Kidney tubule cell (primary cell): ENCODE measurements at places on chromosomes 12 and 14.
A peak's percentile ranks its signal among the peaks of the same experiment; 100 is the strongest.

DNA sequence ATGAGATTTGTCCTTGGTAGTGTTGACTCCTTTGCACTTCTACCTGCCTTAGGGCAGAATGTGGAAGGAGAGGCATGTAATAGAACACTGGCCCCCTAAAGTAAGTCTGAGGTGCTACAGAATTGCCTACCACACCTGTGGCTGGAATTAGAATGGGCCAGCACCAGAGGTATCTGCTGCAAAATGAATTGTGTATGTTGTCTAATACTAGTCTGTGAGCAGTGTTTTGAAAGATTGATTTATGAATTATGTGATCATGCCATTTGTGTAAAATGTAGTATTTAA, 5.7 kb upstream of the STYX start:
- DNase-seq: no peak

- DNase-seq: no peak
Measured at GRCh38 chr14:32813401-32813800, 125.3 kb upstream of the NPAS3 start.

DNA sequence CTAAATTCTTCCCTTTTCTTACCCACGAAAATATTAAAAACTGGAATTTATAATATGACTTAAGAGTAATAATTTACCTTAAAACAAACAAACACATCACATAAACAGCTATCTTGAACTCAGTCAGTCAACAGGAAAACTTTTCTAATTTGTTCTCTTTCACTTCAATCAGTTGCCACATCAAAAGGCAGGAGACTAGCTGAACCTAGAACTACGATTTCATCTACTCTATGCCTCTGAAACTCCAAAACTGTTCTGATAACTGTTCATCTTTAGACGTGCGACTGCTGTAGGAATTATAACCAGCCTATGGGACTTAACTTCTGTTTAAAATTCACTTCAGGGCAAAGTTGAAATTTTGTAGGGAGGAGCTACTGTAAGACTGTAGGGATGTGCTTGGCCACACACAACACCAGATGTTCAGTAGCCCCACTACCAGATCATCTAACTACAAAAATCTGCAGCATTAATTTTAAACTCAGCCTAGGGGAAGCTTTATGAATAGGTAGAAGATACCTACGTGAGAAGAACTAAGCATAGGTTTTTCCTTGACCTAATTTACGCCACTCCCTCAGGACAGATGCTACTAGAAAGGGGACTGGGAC, 7.6 kb upstream of the RAD51AP1 start:
- DNase-seq: no peak

GRCh38 chr14:70803321-70804310, 5.7 kb downstream of the MAP3K9 start:
- DNase-seq: no peak

DNA sequence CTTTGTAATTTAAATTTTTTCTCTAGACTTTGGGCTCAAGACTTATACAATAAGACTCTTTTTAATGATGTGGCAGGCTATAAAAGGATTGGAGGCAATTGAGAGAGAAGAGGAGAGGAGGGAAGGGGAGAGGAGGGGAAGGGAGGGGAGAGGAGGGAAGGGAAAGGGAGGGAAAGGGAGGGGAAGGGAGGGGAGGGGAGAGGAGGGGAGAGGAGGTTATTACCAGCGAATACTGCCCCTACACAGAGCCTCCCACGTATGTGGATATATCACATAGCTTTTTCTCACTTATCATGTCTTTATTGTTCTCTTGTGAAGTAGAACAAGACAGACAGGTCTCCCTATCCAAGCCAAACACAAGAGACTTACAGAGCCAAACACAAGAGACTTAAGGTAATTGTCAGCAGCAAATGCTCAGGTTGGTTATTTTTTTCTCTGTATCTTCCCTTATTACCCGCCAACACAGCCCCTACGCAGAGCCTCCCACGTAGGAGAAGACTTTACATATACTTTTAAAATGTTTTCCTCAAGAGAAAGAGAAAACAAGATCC, 63.1 kb downstream of the DRAM1 start:
- no peak for DNase-seq

DNA sequence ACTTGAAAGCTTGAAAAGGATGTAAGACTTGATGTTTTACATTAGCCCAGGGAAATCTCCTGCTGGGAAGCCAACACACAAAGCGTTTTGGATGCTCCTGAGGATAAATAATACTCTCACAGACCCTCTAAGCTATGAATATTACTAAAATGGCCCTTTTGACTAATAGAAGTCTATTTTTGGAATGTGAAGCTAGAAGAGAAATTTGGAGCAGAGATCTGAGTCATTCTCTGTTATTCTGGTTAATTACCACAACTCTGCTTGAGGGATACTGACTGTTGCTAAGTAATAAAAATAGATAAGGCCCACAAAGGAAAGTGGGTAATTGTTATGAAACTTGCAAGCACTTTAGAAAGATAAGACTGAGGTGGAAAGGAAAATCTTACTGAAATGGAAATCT, 346.2 kb upstream of the STXBP6 start:
- DNase-seq: no peak

- peak; percentile 57 for DNase-seq
Measured at GRCh38 chr12:65532162-65532561, 253.7 kb downstream of the MSRB3 start.

GRCh38 chr12:95976416-95976832, 19.7 kb downstream of the HAL start:
- peak; percentile 73 for DNase-seq

DNA sequence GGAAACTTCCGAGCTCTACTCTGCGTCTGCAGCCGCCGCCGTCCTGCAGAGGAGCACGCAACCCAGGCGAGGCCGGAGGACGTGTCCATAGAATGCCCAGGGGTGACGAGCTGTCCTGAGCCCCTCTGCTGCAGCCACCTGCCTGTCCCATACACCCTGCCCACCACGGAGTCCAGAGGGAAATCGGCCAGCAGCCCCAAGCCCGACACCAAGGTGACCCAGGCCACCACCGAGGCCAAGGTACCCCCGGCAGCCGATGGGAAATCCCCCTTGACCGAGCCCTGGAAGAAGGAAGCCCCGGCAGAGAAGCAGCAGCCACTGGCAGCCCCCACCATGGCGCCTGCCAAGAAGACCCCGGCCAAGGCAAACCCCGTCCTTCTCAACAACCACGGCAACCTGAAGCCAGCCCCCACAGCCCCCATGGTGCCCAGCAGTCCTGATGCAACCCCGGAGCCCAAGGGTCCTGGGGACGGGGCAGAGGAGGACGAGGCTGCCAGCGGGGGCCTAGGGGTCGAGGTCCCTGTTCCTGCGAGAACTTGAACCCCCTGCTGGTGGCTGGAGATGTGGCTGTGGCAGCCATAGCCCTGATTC, 128.7 kb upstream of the C14orf180 start:
- no peak for DNase-seq

- DNase-seq: peak; percentile 96
Measured at GRCh38 chr14:51304941-51305340, 64.9 kb downstream of the TMX1 start.

DNA sequence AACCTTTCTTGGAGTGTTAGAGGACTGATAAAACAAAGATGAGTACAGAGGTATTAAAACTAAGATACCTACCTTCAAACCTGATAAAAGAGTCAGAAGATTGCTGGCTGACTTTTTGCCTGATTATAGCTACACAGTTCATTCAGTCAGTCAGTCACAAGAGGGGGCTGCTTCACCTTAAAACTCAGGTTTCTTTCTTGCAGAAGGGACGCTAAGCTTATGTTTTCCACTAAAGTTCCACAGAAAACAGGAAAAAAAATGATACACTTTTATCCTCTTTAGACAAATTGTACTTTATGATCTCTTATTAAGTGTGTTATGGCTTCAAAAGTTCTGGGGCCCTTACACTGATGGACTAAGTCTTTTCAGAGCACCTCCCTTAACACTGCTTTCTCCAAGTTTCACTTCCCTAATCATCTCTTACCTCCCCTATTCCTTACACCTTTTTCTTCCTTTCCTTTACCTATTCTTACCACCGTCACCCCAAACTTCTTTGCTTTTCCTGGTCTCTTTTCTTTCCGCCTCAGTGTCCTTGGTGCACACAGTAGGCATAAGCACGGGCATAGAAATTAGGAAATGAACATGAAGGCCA, 448.7 kb upstream of the OR4E1 start:
- peak; percentile 31 for DNase-seq

DNA sequence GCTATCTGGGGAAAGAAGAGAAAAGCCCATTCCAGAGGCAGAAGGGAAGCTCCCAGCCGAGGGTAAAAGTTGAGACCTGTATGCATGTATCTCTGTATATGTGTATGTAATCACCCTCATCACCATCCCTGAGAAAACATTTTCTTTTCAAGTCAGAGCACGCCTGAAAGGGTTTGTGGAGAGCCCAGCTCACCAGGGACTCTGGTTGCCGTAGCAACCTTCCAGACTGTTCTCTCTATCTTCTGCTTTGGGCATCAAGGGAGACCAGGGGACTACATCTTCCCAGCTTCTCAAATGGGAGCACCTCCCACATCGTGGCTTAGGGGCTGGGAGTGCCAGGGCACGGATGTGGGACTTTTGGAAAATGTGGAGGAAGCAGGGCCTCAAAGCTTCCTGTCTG, 93.5 kb downstream of the GALNT8 start:
- DNase-seq: no peak

- peak; percentile 42 for DNase-seq
Measured at GRCh38 chr12:122527478-122527944, 462 bp downstream of the KNTC1 start.

DNA sequence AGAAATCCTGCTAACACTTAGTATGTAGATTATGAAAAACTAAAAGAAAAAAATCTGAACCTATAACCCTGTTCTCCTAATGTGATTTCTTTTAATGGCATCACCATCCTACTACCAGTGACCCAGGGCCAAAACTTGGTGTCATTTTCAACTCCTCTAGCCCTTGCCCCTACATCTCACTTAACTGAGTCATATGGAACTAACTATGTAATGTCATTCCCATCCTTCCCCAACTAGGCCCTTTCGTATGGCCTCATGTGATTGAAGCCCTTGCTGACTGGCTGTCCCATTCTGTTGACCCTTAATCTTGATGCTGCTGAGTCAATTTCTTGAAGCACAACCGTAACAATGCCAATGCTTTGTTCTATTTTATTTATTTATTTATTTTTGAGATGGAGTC, 7.6 kb downstream of the DMAC2L start:
- peak; percentile 27 for DNase-seq

GRCh38 chr12:54564768-54565167, 15.4 kb downstream of the PDE1B start:
- no peak for DNase-seq

DNA sequence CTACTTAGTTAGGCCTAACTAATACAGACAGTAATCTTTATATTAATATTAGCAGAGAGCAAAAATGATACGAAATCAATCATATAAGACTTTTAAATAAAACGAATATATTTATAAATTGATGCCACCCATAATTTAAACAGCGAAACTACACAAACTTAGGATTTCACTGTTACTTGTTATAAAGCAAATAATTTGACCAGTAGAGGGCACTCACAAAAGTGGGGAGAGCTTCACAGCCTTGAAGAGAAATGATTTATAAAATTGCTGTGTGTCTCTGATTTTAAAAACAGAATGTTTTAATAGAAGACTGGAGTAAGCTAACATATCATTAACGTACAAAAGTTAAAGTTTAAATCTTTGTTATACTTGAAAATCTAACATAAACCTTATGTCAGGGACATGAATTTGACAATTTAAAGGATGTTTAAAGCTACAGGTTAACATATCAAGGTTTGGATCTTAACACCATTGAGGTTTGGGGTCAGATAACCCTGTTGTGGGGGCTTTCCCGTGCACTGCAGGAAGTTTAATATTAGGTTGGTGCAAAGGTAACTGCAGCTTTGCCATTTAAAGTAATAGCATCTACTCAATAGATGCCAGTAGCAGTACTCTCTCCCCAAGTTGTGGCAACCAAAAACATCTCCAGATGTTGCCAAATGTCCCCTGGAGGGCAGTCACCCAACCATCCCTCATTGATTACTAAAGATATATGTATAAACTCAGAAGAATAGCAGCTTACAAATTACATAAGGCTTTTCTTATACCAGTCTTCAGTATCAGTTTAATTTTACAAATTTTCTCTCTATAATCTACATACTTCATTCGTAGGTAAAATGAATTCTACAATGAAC, 9.3 kb downstream of the KRAS start:
- peak; percentile 43 for DNase-seq

GRCh38 chr12:50992819-50993218, 33.4 kb downstream of the SLC11A2 start:
- DNase-seq: peak; percentile 60

- no peak for DNase-seq
Measured at GRCh38 chr14:89428546-89429198, 11.6 kb upstream of the FOXN3 start.
